ENCODE measurements at places on chromosomes 3 and 15.

DNA sequence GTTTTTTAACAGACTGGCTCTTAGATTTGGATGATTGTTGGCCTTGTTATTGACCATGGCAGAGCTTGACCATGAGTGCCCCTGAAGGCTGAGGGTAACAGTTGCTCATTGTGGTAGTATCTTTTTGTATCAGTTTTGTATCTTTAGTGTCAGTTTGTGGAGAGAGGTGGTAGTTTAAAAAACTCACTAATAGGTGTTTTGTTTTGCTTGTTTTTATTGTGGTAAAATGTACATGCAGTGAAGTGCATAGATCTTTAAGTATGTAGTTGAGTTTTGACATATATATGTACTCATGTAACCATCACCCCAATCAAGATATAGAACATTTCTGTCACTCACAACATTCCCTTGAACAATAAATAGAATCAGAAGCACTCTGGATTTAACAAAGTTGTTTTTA, 9.8 kb downstream of the GMPS start:
- no peak for DNase-seq

- no peak for DNase-seq
Observed at GRCh38 chr15:85497172-85497569, 116.8 kb downstream of the AKAP13 start.

- no peak for DNase-seq
Observed at GRCh38 chr15:90037511-90037860, 36.4 kb downstream of the ZNF710 start.

GRCh38 chr3:48535578-48535977, 21.0 kb downstream of the PFKFB4 start:
- DNase-seq: no peak

DNA sequence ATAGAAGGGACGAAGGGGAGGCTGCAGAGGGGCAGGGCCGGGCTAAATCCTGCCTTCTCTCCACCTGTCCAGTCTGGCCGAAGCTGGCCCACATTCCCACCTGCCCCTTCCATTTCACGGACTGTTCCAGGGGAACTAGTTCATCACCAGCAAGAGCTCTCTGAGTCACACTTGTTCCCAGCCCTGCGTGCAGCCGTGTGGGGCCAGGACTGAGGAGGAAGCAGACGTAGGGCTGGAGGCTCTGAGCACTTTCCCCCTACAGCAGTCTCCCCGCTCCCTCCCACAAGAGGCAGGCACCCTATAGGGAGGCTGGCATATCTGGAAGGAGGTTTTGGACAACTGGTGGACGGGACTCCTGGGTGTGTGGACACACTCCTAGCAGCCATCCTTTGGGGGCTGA, 3.0 kb downstream of the ITIH4 start:
- DNase-seq: no peak

- no peak for DNase-seq
Observed at GRCh38 chr3:152517502-152517901, 248.8 kb downstream of the MBNL1 start.

DNA sequence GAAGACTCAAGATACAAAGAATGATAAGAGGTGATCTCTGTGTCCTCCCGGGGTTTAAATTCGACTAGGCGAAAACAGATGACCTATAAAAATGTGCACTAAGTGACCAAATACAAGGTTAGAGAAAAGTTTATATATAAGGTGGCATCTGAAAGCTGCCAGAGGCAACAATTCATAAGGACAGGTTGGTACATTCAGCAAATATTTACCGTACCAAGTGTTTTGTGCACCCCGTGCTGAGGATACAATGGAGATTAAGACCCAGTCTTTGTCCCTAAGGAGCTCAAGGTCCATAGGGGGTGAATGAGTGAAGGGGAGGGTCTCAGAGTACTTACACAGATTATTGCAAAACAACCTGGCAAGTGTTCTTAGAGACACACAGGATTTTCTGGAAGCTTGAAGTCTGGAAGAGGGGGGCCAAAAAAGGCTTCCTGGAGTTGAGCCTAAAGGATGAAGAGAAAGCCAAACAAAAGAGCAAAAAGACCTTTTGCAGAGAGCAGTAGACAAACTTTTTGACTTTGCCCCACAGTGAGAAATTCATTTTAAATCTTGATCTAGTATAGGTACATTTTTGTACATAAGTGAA, 71.4 kb upstream of the LRIG1 start:
- DNase-seq: no peak

DNA sequence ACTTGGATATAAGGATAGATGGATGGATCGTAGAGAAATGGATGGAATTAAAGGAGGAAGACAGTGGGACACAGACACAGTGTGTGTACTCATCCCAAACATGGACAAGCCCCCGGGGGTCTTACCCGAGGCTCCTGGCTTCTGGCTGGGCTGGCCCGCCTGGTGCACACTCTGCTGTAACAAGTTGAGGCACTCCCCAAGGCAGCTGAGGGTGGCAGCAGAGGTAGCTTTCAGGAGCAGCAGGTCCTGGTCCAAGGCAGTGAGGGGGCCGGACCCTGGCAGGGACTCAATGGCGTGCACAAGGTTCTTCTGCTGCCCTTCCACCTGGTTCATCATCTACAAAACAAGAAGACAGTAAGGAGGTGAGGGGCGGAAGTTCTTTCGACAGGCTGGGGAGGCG, 215.1 kb downstream of the STT3B start:
- no peak for DNase-seq

GRCh38 chr3:36964817-36965216, 20.0 kb upstream of the TRANK1 start:
- no peak for DNase-seq

DNA sequence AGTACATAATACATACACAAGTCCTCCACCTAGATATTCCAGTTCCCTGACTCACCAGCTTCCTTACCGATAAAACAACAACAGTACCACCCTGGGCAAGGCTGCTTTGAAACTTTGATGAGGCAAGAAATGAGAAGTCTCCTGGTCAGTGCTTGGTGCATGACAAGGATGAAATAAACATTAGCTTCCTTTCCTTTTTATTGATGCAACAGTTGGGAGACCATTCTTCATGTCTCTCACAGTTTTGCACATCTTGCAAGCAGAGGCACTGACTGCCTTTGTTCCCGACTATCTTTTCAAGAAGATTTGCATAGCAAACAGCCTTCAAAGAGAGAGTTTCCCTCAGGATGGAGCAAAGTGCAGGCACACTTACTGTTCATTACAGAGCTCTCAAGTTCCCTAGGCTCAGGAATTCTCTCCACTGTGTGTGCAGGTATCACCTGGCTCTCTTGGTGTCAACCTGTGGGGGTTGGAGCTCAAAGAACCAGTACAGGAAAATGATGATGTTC, 65.2 kb downstream of the MYLK start:
- no peak for DNase-seq

DNA sequence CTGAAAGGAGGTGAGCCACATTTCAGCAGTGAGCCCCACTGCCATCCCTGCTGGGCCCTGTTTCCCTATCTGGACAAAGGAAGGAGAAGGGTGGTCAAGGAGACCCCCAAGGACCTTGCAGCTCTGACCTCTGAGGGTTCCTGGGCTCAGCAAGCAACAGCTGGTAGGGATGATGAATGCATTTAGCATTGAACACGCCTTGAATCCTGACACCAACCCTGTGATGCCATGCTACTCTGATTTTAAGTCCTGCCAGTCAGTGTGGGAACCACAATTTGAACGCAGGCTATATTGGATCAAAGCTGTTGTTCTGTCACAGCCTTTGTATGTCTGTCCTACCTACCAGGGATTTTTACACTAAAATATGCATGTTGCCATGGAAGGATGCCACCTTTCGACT, 6.5 kb downstream of the MPI start:
- no peak for DNase-seq

DNA sequence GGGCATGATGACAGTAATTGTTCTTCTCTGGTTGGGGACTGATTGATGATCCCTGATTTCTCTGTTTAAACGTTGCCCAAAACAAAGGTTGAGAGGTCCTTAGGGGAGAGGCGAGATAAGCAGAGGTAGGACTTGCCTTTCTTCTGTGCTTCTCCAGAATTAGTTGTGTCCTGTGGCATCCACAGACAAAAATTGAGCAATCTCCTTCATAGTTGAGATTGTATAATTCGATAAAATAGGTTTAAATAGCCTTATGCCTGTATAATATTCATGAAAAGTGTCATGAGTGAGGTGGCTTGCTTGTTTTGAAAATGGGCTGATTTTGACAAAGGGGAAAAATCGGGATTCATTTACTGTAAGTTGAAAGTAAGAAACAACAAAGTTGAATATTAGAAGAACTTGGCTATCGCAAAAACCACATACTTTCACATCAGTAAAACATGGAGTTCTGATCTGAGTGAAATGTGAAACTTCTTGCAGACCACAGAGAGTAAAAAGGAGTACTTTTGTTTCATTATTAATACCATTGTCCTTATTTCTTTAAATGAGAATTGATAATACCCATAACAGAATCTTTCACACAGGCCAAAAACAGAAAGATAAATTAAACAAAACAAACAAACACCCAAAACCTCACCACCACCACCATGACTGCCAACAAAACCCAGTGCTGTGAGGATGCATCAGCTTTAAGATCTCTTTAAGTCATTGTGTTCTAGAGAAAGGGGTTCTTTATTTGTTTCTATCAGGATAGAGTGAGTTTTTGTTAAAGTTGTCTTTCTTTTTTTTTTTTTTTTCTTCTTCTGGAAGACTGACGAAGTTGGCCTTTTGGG, 155.7 kb downstream of the LPP start:
- no peak for DNase-seq

- DNase-seq: no peak
Observed at GRCh38 chr15:50707878-50708427, 21.4 kb upstream of the TRPM7 start.

GRCh38 chr3:45412763-45413162, 24.4 kb downstream of the LARS2 start:
- no peak for DNase-seq

DNA sequence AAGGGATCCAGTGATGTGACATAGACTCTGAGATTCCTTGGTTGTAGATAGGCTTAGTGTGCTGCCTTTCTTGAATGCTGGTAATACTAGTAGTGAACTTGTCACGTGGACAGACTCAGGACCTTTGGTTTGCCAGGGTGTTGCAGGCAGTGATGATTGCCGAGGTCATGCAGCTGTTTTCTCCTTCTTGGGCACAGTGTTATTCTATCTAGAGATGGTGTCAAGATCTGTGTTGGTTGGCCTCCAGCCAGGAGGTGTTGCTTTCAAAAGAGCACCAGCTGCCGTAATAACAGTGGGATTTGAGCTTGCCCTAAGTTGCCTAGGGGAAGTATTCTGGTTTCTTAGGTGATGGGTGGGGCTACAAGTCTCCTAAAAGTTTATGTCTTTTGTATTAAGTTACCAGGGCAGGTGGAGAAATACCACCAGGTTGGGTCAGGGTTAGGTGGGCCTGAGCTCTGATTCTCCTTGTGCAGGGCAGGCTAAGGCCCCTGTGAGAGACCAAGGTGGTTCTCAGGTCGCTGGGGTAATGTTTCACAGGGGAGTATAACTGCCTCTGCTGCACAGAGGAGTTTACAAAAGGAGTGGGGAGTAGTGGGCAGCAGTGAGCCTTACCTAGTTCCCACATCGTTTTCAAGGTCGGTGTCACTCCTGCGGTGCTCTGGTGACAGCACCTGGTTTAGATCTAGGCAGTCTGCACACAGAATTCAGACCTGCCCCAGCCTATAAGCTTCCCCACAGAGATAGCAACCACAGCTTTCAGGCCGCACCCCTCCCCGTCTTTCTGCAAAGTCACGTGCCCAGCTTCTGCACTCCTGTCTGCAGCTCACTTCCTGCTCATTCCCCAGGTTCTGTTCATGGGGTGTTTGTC, 350.3 kb downstream of the DOCK3 start:
- peak; percentile 17 for DNase-seq

DNA sequence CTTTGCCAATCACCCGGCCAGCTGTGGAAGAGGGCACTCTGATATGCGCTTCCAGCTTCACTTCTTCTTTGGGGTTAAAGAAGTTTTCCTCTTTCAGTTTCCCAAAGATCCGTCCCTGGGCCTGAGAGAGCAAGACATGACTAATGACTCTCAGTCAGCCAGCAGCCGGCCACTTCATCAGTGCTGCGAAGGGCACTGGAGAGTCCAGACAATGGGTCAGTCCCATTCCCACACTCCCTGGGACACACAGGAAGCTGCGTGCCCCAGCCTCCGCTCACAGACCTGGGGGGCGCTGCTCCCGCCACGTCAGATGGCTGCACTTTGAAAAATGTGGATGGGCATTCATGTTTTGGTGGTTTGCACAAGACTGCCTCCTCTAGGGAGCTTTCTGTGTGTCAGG, 63.3 kb downstream of the SENP2 start:
- DNase-seq: no peak
